ENCODE measurements at places on chromosomes 12 and 14.
A peak's percentile ranks its signal among the peaks of the same experiment; 100 is the strongest.

GRCh38 chr14:99274346-99275221, 2.6 kb upstream of the BCL11B start:
- DNase-seq: peak; percentile 71

- peak; percentile 33 for DNase-seq
These were observed 150.8 kb downstream of the PRKCH start for GRCh38 chr14:61472011-61472672.

- DNase-seq: no peak
These were observed 6.5 kb downstream of the MEG3 start for GRCh38 chr14:100832311-100832960.

DNA sequence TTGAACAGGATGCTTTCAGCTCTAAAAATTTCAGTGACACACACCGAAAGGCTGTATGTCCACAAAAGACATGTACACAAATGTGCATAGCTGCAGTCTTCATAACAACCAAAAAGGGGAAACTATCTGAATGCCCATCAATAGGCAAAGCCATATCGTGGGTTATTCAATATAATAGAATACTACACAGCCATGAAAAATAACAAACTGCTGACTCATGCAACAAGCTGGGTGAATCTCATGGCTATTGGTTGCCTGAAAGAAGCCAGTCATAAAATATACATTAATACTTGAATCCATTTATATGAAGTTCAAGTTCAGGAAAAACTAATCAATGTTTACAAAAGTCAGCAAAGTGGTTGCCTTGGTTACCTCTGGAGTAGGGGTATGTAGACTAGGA, 58.4 kb upstream of the RIN3 start:
- no peak for DNase-seq

- no peak for DNase-seq
These were observed 225.2 kb downstream of the FUT8 start for GRCh38 chr14:65637780-65638179.

DNA sequence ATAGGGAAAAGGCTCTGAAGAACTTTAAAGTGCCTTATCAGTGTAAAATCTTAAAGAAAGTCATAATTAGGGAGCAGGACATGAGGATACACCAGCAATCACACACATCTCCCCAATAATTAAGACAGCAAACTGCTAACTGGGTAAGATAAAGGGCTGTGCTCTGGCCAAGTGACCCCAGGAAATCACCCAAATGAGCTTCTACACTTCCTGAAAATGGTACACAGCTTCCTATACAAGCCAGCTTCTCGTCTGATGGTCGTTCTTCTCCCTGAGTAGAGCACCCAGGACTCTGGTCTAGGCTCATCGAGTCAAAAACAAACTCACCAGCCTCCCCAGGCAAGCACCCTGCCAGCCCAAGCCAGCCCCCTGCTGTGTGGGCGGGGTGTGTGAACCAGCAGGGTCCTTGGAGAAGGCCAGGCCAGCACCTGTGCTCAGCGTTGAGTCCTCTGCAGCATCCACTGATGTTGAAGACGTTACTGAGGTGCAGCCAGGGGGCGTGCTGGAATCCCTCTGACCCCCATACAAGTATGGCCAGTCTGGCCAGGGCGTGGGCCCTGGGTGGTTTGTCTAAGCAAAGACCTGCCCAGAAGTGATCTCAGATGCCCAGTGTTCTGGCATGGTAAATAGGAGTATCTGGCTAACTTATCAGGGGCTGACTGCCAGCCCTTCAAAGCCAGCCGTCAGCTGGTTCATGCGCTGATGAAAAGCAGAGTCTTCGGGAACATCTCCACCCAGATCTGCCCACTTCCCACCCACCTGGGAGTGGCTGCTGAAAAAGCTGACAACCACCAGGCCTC, 41.4 kb downstream of the ACTN1 start:
- peak; percentile 9 for DNase-seq

DNA sequence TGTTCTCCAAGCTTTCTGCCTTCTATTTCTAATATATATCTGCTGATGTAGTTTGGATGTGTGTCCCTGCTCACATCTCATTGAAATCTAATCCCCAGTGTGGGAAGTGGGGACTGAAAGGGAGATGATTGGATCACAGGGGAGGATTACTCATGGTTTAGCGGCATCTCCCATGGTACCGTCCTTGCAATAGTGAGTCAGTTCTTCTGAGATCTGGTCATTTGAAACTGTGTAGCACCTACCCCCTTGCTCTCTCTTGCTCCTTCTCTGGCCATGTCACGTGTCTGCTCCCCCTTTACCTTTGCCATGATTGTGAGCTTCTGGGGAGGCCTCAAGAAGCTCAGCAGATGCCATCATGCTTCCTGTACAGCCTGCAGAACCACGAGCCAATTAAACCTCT, 26.2 kb upstream of the ALX1 start:
- DNase-seq: no peak

- DNase-seq: no peak
These were observed 31.5 kb upstream of the KRR1 start for GRCh38 chr12:75542942-75543341.

DNA sequence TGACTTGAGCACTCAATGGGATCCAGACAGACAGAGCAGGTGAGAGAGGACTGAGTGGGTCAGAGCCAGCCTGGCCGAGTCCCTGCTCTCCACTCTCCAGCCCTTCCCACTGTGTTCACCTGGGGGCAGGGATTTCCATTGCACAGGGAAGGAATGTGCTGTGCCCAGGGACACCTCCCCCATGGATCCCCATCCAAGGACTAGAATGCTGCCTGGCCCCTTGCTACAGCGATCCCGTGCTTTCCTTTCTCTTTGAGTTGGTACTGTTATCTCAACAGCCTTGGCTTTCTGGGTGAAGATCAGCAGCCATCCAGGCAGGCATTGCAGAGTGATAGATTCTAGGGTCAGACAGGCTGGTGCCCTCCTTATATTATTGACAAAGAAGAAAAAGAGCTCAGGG, 60.3 kb upstream of the DLK1 start:
- DNase-seq: no peak

DNA sequence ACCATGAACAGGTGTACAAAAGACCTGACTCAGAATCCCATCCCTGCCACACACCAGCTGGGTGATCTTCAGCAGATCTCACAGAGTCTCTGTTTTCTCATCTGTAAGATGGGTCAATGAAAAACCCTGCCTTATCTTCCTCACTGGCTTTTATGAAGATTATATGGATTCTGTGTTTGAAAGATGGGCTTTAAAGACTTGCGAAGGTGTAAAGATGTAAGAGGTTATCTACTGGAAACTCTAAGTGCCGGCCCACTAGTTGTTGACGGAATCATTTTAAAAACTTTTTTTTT, 15.3 kb upstream of the ANKRD33 start:
- no peak for DNase-seq

GRCh38 chr12:25377469-25378177, 126.9 kb upstream of the KRAS start:
- peak; percentile 23 for DNase-seq

DNA sequence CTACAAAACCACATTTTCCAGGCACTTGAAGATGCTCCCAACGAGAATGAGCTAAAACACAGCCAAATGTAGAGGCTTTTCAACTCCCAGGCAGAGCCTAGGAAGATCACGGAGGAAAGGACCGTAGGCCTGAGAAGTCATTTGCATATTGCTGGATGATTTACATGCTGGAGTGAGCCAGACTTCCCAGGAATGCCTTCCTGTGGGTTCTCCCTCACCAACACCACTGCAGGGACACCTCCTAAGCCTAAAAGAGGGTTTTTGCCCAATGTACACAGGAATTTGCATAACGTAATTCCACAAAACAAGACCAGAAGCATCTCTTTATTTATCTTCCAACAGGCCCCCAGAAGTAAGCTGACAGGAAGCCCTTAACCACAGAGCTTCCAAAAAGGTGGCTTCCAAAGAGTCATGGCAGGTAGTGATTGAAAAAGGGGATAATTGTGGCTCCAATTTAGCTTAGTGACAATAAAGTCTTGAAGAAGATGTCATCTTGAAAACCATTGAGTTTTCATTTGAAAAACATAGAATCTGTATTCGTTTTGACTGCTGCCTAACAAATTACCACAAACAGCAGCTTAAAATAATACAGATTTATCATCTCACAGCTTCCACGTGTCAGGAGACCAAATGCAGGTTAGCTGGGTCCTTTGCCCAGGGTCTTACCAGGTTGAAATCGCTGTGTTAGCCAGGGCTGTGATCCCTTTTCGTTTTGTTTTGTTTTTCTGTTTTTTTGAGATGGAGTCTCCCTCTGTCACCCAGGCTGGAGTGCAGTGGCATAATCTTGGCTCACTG, 116.2 kb downstream of the EGLN3 start:
- DNase-seq: no peak

GRCh38 chr12:108468196-108468968, 46.7 kb upstream of the FICD start:
- no peak for DNase-seq

GRCh38 chr14:73264080-73264884, 27.0 kb downstream of the PAPLN start:
- DNase-seq: no peak

- no peak for DNase-seq
These were observed 55.1 kb upstream of the BCL11B start for GRCh38 chr14:99327050-99327449.

DNA sequence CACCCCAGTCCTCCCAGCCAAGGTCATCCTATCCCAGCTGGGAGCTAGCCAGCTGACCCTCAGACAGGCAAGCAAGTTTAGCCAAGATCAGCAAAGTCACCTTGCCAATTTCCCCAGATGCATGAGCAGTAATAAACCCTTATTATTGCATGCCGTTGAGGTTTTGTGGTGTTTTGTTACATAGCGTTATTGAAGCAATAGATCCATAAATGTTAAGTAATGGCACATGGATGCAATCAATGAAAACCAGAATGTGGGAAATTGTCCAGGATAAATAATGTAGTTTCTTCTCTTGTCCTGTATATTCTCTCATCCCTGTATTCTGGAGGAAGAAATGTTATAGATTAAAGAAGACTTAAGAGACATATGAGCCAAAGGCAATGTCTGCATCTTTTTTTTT, 18.0 kb upstream of the TMEM260 start:
- DNase-seq: no peak

- DNase-seq: no peak
These were observed 216.0 kb upstream of the SFSWAP start for GRCh38 chr12:131494741-131495524.

DNA sequence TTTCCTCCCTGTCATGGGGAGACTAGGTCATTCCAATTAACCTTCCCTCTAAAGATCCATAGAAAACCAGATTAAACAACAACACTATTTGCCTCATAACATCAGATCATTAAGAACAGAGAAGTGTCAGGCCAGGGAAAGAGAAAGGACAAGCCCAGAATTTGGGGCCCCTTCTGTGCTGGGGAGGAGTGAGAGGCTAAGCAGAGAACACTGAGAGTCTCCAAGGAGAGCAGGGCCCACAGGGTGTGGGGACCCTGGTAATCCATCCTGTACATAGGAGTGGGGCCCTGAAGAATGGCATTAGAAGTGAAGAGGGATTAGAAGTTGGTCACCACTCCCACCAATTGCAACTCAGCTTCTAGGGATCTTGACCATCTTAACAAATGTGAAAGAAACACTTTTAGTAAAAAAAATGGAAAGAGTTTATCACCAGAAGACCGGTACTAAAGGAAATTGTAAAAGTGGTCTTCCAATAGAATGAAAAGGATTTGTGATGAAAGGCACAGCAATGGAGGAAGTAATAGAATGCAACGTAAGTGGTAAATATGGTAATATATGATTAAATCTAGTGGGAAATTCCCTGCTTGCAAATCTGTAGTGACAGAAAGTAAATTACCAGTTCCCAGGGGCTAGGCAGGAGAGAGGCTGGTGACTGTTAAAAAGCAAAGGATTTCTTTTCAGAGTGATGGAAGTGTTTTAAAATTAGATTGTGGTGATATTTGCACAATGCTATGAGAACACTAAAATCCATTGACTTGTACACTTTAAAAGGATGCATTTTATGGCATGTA, 14.0 kb upstream of the TMTC1 start:
- DNase-seq: no peak

- peak; percentile 65 for DNase-seq
These were observed 1061.8 kb downstream of the BCL11B start for GRCh38 chr14:98210045-98210672.

DNA sequence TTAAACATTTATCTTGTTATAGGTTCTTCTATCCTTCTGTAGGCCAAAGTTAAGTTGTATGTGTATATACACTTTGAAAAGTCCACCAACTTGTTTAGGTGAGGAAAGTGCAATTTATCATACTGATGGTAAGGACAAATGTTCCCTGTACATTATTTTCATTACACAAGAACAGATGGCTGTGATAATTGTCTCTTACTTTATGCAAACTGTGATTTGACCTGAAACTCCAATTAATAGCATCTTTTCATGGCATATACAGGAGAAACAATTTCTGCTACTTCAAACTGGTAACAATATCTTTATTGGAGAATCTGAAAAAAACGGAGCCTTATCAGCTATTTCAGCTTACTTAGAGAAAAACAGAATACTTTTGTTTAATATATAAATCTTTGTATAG, 5.6 kb downstream of the TRIM9 start:
- no peak for DNase-seq

DNA sequence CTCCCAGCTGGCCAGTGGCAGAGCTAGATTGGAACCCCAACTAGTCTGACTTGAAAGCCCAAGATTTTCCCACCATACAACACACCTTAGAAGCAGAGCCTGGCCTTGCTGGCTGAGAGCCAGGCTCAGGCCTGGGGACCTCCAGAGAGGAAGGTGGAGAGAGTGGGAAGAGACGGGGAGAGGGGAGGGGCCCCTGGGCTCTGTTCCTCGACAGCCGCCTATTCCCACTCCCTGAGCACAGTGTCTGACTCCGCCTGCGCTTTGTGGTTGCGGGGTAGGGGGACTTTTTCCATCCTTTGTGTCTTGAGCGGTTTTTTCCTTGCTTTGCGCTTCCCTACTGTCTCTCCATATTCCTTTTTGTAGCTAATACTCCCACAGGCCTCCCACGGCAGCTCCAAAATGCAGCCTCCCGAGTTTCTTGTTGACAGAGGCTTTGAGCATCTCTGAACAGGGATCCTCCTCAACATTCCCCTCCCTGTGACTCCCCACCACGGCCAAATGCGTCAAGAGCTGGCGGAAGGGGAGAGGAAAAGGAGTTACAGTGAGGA, 4.0 kb upstream of the KCNH3 start:
- DNase-seq: no peak

DNA sequence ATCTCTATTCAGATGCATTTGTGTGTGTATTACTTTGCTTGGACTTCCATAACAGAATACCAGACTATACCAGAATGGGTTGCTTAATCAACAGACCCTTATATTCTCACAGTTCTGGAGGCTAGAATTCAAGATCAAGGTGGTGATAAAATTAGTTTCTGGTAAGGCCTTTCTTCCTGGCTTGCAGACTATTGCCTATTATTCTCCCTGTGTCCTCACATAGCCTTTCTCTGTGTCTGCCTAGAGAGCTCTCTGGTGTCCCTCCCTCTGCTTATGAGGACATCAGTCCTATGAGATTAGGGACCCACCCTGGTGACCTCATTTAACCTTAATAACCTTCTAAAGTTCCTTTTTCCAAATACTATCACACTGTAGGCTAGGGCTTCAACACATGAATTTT, 106.0 kb downstream of the FAR2 start:
- DNase-seq: no peak

- DNase-seq: no peak
These were observed 38.2 kb downstream of the RASSF8 start for GRCh38 chr12:25996677-25997076.

DNA sequence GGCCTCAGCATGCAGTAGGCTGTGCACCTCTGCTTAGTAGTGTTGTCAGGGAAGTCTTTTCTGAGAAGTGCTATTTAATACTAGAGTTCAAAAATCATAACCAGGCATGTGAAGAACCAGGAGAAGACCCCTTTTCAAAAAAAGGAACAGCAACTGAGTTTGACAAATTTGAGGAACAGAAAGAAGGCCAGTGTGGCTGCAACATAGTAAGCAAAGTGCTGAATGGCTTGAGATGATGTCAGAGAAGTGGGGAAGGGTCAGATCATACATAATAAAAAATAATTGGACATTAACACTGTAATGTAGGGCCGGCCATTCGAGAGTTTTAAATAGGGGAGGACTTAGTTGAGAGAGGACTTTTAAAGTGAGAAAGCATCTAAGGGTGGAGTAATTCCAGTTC, 11.1 kb upstream of the CNTN1 start:
- no peak for DNase-seq

Measured in CD4-positive, alpha-beta T cell (primary cell).